ENCODE measurements at places on chromosomes 7 and 10. TPM values are rescaled to one million over a fixed set of nuclear protein-coding genes. Genes with fewer than 3 reads are reported as not detected.

GRID2IP gene
- 0.41 TPM for total RNA-seq

SYCE1 gene
- not detected for total RNA-seq

MINDY4 gene
- 4.7 TPM for total RNA-seq

ZNF804B gene
- total RNA-seq: not detected

LLCFC1 gene
- not detected for total RNA-seq

Measured in mucosa of descending colon (tissue), 3 donors.